ENCODE measurements at places on chromosomes 16 and 17.

DNA sequence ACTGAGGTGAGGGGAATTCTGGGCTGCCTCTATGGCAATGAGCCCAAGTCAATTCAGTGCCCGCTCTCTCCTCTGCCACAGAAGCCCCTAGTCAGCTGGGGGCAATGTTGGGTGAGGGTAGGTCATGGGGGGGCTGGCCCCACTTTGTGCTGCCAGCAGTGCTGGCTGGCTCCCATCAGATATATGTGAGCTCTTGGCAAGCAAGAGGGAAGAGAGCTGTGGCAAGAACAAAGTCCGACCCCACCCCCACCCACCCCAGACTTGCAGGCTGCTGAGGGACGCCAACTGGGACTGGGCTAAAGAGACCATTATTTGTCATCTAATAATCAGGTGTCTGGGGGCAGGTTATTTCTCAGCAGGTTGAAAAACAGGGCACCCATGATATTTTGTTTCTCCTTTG is 89.4 kb downstream of the YPEL2 start:
- DNase-seq, result no peak

GRCh38 chr17:28895794-28896447 is 1.6 kb downstream of the FLOT2 start:
- DNase-seq, result no peak

DNA sequence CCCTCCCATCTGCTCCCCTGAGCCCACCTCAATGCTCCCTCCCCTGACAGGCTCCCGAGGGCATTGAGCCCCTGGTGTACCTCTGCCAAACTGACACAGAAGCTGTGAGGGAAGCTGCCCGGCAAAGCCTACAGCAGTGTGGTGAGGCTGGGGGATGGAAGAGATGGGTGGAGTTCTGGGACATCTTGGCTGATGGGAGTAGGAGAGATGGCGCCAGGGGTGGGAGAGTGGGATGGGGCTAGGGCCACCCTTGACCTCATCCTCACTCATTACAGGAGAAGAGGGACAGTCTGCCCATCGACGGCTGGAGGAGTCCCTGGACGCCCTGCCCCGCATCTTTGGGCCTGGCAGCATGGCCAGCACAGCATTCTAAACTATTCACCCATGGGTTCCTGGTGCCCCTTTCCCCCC is 16.2 kb upstream of the CTCF start:
- DNase-seq, result no peak

DNA sequence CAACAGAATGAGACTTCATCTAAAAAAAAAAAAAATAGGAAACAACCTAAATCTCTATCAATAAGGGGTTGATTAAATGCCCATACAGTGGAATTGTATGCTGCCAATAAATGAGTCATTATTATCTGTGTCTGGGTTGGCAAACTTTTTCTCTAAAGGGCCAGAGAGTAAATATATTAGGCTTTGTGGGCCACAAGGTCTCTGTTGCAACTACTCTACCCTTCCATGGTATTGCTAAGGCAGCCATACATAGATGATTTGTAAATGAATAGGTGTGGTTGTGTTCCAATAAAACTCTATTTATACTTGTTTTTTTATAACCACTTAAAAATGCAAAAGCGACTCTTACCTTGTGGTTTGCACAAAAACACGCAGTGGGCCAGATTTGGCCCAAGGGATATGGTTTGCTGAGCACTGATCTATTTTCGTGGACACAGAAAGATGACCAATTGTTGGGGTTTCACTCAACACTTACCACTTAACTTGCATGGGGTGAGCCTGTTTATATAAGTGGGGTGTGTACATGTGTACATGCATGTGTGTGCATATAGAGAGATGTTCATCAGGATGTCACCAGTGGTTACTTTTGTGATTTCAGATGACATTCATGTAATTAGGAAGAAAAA is 12.4 kb upstream of the IL4R start:
- no peak for DNase-seq

- no peak for DNase-seq
Observed at GRCh38 chr17:19542247-19542646, 8.6 kb downstream of the SLC47A1 start.

DNA sequence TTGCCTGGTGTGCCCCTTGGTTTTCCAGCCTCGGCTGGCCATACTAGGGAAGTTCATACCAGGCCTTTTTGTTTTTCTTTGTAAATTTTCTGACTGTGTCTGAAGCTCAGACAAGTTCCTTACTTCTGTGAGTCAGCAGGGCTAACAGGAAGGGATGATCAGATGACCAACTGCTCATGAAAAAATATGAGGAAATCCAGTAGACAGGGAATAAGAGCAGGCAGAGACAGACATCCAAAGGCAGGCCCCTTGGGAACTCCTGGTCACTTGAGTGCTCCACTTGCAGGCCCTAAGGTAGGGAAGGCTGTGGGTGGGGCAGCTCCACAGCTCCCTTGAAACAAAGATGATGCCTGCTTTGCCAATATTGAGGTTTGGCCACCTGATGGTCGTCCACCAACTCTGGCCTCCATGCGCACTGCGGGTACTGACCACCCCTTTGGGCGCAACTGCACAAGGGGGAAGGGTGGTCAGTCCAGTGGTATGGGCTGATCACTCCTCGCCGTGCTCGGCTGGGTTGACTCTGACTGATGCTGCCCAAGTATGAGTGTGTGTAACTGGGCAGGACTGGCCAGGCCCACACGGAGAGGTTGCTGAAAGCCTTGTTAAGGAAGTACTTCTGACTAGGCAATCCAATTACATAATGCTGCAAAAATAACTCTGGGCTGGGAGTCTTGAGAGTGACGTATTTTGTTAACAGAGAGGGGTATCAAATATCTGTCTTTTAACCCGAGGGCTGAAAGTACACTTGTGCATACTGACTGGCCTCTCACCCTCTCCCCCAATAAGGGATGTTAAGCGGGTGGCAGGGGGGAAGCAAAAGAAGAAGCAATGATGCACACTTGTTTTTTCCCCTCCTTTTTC is 20.8 kb upstream of the ZFHX3 start:
- DNase-seq, result no peak

- no peak for DNase-seq
Observed at GRCh38 chr17:75927286-75927922, 13.4 kb downstream of the FBF1 start.

DNA sequence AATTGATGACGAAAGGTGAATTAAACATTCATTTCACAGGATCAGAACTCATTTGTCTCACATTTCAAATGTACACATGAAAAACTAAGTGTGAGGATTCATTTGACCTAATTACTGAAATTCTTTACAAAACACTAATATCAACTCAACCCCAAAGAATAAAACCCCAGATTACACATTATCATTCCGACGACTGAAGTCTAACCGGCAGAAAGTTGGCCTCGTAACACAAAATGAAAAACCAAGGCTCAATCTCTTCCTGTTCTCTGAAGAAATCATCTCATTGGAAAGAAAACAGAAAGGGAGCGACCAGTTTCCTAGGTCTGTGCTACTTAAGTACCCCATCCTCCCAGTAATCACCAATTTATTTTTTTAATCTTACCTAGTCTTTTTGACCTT is 1.8 kb downstream of the JPT1 start:
- no peak for DNase-seq

DNA sequence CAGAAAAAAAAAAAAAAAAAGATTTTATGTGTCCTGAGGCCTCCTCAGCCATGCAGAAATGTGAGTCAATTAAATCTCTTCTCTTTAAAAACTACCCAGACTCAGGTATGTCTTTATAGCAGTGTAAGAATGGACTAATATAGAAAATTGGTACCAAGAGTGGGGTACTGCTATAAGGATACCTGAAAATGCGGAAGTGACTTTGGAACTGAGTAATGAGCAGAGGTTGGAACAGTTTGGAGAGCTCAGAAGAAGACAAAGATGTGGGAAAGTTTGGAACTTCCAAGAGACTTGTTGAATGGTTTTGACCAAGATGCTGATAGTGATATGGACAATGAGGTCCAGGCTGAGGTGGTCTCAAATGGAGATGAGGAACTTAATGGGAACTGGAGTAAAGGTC is 17.3 kb upstream of the CNEP1R1 start:
- DNase-seq, result no peak

- DNase-seq, result no peak
Observed at GRCh38 chr17:699345-699744, 15.3 kb downstream of the VPS53 start.

DNA sequence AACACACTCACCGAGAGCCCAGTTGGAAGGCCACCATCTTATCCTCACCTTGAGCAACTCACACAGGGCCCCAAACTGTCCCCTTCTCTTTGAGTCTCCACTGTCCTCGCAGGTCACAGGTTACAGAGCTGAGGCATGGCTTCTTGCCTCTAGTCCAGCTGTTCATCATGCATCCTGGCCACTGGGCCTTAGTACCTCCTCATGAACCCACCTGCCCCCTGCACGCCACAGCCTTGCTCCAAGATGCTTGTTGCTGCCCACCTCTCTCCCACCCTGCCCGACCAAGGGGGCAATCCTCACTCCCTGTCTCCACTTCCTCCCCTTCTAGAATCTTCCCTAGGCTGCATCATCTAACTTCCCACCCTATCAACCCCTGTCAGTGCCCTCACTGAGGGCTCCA is 17.1 kb downstream of the CDH5 start:
- DNase-seq, result no peak

DNA sequence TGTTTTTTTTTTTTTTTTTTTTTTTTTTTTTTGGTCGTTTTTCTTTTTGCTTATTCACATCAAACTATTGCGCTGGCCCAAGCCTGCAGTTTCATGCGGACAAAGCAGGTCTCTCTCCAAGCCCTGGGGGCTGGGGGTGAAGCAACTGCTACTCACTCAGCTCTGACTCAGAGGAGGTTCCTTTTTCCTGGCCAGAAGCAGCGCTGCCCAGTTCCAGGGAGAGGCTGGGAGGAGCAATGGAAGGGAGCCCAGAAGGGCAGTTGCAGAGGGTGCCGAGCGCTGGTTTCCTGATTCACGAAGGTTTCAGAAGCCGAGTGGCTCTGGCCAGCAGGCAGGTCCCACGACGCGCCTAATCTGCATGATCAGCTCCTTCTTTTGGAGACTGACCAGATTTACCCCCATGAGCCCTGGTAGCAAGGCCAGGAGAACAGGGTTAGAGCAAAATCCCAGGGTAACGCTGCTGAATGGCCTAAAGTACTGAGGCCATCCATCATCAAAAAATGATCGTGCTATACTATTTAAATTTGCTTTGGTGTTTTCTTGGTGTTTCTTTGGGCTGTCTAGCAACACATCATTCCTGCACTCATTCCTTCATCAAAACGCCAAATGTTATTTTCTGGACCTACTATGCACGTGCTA is 144.7 kb upstream of the SOX9 start:
- no peak for DNase-seq

DNA sequence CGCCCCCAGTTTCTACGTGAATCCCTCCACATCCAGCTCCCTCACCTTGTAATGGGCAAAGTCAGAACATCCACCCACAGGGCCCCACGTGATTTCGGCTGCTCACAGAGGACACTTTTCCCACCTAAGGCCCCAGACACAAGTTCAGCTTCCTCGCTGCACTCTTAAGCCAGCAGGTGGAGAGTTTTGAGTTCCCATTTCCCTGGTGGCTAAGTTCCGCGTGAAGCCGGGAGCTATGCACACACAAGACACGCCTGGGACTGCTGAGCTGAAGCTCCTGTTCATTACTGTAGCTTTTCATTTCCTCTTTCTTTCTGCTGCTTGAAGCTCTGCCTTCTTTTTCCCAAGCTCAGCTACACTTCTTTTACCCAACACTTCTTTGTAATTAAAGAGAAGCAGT is 273.8 kb downstream of the NPIPA8 start:
- no peak for DNase-seq

DNA sequence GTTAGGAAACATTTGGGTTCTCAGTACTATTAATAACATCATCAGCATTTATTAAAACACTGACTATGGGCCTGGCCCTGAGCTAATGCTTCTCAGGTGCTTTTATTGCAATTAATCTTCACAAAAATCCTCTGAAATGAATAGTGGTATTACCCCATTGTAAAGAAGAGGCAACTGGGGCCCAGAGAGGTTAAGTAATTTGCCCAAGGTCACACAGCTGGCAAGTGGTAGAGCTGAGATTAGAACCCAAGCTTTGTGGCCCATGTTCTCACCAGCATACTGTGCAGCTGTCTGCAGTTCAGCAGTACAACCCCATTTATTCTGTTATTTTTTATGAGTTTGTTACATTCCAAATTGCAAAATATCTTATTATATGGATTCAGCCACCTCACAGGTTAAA is 82.3 kb downstream of the TBC1D16 start:
- DNase-seq, result no peak

DNA sequence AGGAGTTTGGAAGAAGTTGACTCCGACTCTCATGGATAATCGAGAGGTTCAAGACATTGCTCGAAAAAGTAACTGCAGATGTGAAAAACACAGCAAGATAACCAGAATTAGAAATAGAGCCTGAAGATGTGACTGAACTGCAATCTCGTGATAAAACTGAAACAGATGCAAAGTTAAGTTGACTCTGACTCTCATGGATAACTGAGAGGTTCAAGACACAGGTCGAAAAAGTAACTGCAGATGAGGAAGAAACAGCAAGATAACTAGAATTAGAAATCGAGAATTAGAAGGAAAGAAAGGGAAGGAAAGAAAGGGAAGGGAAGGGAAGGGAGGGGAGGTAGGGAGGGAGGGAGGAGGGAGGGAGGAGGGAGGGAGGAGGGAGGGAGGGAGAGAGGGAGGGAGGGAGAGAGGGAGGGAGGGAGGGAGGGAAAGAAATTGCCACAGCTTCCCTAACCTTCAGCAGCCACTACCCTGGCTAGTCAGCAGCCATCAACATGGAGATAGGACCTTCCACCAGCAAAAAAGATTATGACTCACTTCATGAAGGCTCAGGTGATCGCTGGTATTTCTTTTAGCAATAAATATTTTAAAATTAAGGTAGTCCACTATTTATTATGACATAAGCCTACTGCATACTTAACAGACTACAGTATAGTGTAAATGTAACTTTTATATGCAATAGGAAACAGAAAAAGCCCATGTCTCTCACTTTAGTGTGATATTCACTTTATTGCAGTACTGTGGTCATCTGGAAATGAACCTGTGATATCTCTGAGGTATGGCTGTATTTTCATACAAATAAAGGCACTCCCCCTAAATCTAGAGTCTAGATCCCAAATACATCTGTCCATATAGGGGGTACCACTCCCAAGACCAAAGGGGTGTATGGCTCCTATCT is 68.3 kb downstream of the KANSL1 start:
- no peak for DNase-seq

DNA sequence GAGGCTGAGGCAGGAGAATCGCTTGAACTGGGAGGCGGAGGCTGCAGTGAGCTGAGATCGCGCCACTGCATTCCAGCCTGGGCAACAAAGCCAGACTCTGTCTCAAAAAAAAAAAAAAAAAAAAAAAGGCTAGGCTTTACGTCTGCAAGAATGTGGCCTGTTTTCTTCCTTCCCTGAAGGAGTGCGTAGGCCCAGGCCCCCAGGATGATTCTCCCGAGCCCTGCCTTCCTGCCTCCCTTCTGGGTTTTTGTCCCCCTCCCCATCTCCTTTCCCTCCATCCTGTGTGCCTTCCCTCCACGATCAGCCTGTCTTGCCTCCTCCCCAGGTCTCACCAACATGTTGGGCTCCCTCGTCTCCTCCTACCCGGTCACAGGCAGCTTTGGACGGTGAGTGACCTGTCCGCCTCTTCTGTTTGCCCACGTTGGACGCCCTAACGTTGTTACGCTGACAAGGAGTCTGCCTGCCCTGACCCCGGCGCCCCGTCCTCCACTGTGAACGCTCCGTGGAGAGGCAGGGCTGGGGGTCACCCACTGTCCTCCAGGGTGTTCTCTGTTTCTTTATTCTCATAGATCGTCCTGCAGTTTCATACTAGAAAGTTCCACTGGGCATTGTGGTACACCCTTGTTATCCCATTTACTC is 15.7 kb upstream of the RNF213 start:
- no peak for DNase-seq

Data from naive thymus-derived CD8-positive, alpha-beta T cell (primary cell).